Thoracic aorta (tissue), 2 donors: ENCODE measurements at places on chromosomes 3 and 15.

DNA sequence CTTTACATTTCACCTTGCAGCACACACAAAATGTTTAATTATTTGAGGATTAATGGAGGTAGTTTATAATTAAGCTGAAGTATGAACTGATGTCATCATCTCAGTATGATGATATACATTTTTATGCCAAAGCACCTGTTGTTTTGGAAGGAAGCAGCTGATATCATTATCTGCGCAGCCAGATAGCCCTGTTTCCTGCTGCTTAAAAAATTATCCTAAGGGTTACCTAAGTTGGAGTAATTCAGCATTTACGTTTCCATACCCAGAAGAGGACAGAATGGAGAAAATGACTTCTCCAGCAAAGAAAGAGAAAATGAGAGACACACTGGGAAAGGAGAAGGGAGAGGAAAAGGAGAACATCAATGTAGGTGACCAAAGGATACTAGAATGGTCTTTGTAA is 370.3 kb upstream of the PLSCR5 start:
- no peak for DNase-seq
- no peak overlapping the region for H3K4me3 ChIP-seq
- no peaks in the 10 kb centered on the region for H3K4me1 ChIP-seq
- H3K36me3 ChIP-seq = no peaks in the 10 kb centered on the region
- no peaks in the 10 kb centered on the region for H3K27me3 ChIP-seq

DNA sequence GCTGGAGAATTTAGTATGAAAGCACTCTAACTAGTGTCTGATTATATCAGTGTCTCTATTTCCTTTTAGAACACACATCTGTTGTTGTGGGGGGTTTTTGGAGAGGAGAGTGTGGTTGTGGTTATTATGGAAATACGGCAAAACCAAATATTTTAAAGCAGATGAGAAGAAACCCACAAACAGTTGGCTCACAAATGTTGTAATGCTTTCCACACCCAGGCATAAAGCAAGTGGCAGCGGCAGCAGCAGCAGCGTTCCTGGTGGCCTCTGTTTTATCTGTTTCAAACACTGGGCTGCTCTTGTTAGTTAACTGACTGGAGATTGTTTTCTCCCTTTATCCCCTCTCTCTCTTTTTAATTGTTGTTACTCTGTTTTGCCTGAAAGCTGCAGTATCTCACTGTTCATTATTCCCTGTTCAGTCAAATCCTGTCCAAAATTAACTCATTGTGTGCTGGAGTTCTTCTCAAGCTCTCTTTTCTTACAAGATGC is 1045.5 kb upstream of the NR2F2 start:
- H3K4me1 ChIP-seq = peaks cover 15% of the 10 kb centered on the region
- DNase-seq = no peak
- H3K27ac ChIP-seq = no peak overlapping the region
- no peak overlapping the region for H3K4me3 ChIP-seq

GRCh38 chr15:22227411-22228100 is 147.2 kb downstream of the OR4M2 start:
- H3K27ac ChIP-seq = no peak overlapping the region
- no peaks in the 10 kb centered on the region for H3K36me3 ChIP-seq
- no peaks in the 10 kb centered on the region for H3K4me1 ChIP-seq

- H3K27ac ChIP-seq = no peak overlapping the region
Measured at GRCh38 chr15:61871926-61872522, 188.2 kb downstream of the VPS13C start.

- peaks cover 14% of the 10 kb centered on the region for H3K4me1 ChIP-seq
- H3K4me3 ChIP-seq = no peak overlapping the region
- peaks cover 13% of the 10 kb centered on the region for H3K36me3 ChIP-seq
- no peaks in the 10 kb centered on the region for H3K27me3 ChIP-seq
- DNase-seq = no peak
Measured at GRCh38 chr15:48609486-48609885, 36.0 kb downstream of the FBN1 start.

GRCh38 chr15:23629234-23629805 is 18.3 kb downstream of the MAGEL2 start:
- no peak overlapping the region for H3K27ac ChIP-seq
- H3K27me3 ChIP-seq = no peaks in the 10 kb centered on the region
- no peak for DNase-seq
- no peaks in the 10 kb centered on the region for H3K36me3 ChIP-seq
- H3K4me1 ChIP-seq = no peaks in the 10 kb centered on the region

GRCh38 chr3:115623044-115623868 is at the start of gene GAP43:
Gene GAP43 (plus strand): TSS chr3:115623510. CDS start chr3:115623690, 180 bp downstream.
- no peaks in the 10 kb centered on the region for H3K36me3 ChIP-seq
- DNase-seq = no peak
- no peaks in the 10 kb centered on the region for H3K27me3 ChIP-seq
- no peak within 1 kb of the TSS for H3K27ac ChIP-seq
- peak within 1 kb of the TSS; percentile 66 for H3K4me3 ChIP-seq

DNA sequence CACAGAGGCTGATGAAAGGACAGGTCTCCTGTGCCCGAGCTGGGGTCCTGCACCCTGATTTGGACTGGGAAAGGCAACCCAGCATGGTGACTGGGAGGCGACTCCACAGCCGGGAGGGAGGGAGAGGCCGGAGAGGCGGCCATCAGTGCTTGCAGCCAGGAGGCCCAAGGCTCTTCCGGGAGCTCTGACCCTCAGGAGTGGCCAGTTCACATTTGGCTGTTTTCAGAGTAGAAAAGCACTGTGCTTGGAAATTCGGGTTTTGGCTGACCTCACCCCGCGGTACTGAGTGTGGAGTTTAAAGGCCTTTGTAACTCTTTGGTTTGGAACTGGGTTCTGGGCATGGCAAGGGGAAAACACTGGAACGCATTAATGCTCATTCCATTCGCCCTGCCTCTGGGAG is 31.9 kb downstream of the SMAD6 start:
- H3K4me3 ChIP-seq = peak overlapping the region; percentile 19
- no peaks in the 10 kb centered on the region for H3K36me3 ChIP-seq
- H3K27ac ChIP-seq = peak overlapping the region; percentile 84
- peaks cover 34% of the 10 kb centered on the region for H3K4me1 ChIP-seq

DNA sequence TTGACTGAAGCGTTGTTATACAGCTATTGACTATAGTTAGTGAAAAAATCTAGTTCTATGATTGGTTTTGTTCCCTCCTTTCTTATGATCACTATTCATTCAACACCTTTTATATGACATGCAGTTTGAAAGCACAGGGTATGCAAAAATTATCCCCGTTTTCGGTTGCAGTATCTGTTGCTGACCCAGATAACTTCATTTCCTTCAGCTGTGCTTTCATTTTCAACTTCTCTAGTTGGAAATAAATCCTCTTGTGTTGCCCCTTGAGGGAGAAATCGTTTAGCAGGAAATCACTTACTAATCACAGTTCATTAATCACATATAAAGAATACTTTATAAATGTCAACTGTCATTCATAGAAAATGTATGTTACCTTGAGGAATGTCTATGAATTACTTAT is 55.1 kb downstream of the MBNL1 start:
- no peak for DNase-seq
- peaks cover 3% of the 10 kb centered on the region for H3K36me3 ChIP-seq
- H3K27me3 ChIP-seq = no peaks in the 10 kb centered on the region
- H3K4me1 ChIP-seq = peaks cover 81% of the 10 kb centered on the region
- H3K27ac ChIP-seq = peak overlapping the region; percentile 75
- H3K4me3 ChIP-seq = peak overlapping the region; percentile 57

DNA sequence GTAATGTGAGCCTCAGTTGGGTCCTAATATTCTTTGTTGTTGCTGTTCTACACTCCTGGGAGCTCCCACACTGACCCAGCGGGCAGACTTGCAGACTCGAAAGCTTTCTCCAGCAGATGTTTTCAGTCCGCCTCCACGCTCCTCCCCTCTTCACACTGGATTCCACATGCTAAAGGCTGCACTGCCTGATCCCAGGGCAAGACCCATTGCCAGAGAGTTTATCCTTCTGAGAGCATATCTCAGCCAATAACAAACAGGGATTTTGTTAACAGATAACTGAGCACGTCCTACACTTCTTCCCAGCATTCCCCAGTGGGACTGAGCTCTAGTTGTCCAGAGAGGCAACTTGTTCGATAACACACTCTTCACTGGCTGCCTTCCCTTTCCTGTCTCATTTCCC is 8.0 kb upstream of the COL6A6 start:
- H3K4me1 ChIP-seq = no peaks in the 10 kb centered on the region
- no peaks in the 10 kb centered on the region for H3K36me3 ChIP-seq
- no peak for DNase-seq
- no peak overlapping the region for H3K27ac ChIP-seq

DNA sequence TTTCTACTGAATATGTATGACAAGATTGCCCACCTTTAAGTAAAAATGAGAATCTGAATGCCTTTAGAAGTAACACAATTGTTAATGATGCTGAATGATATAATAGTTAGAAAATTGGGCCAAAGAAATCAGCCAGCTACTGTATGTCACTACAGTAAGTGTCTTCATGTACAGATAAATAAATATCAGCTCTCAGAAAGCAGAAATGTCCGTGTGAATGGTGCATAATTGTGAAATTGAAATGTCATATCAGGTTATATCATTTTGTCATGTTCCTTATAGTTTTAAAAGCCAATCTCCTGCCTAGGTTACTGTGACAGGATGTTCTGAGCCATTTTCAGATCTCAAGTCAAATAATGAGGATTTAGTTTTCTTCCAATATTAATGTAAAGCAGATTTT is 90.6 kb upstream of the SNTN start:
- no peak overlapping the region for H3K4me3 ChIP-seq
- H3K36me3 ChIP-seq = no peaks in the 10 kb centered on the region
- DNase-seq = no peak
- H3K4me1 ChIP-seq = no peaks in the 10 kb centered on the region
- H3K27me3 ChIP-seq = no peaks in the 10 kb centered on the region
- no peak overlapping the region for H3K27ac ChIP-seq

GRCh38 chr15:96158938-96159337 is 171.6 kb upstream of the NR2F2 start:
- H3K4me3 ChIP-seq = no peak overlapping the region
- H3K36me3 ChIP-seq = no peaks in the 10 kb centered on the region
- no peak for DNase-seq
- no peaks in the 10 kb centered on the region for H3K27me3 ChIP-seq
- peak overlapping the region; percentile 0 for H3K27ac ChIP-seq

DNA sequence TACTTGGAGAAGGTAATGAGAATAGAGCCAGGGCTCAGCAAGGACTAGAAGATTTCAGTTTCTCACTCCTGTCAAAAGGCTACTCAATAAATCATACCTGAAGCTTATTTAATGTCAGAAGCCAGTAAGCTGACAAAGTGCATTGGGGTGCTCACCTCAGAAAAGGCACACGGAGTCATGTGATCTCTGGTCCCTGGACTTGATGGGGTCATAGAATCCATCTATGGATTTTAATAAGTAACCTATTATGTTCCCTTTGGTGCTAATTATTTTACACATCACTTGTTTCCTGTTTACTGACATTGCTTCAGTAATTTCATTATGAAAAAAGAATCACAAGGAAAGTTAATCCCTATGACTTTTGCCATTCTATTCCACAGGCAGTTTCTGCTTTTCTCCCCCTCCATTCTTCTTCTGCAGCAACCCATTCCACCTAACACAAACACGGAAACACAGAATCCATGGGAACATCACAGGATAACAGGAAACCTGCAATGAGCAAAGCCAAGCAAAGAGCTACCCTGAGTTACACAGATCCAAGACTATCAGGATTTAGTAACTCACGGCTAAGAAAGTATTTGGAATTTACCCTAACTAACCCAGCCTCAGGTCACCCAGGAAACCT is 159.6 kb downstream of the MEIS2 start:
- no peak overlapping the region for H3K27ac ChIP-seq
- H3K4me1 ChIP-seq = no peaks in the 10 kb centered on the region
- DNase-seq = no peak

- H3K4me3 ChIP-seq = no peak overlapping the region
- DNase-seq = no peak
- no peak overlapping the region for H3K27ac ChIP-seq
- H3K36me3 ChIP-seq = peaks cover 15% of the 10 kb centered on the region
- no peaks in the 10 kb centered on the region for H3K27me3 ChIP-seq
Measured at GRCh38 chr3:33825111-33825510, 26.7 kb downstream of the PDCD6IP start.

DNA sequence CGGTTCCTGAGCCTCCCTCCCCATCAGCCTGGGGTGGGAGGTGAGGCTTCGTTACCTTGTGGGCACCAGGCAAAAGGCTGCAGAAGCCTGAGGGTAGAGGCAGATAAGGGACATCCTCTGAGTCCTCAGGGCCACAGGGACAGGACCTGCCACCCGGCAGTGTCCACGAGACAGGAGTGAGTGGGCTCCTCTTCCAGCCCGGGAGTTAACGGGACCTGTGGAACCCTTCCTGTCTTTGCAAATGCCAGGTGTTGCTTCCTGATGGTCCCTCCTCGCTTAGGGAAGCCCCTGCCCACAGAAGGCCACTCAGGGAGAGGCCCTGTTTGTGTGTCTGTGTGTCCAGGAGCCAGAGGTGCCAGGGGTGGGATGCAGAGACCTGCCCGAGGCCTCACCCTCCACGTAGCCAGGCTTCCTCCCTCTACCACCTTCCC is 111.1 kb upstream of the ALDH1A3 start:
- H3K4me1 ChIP-seq = no peaks in the 10 kb centered on the region
- no peak for DNase-seq
- no peak overlapping the region for H3K4me3 ChIP-seq
- no peak overlapping the region for H3K27ac ChIP-seq
- no peaks in the 10 kb centered on the region for H3K27me3 ChIP-seq

GRCh38 chr15:101276501-101277037 is 716 bp downstream of the SELENOS start:
- peaks cover 42% of the 10 kb centered on the region for H3K36me3 ChIP-seq
- peaks cover 12% of the 10 kb centered on the region for H3K4me1 ChIP-seq
- peak overlapping the region; percentile 87 for H3K4me3 ChIP-seq
- DNase-seq = no peak
- H3K27ac ChIP-seq = peak overlapping the region; percentile 81

GRCh38 chr3:126526668-126527005 is 2.7 kb downstream of the CHST13 start:
- H3K27ac ChIP-seq = no peak overlapping the region
- H3K4me3 ChIP-seq = no peak overlapping the region
- DNase-seq = no peak

GRCh38 chr3:57064572-57064971 is 4.1 kb downstream of the SPATA12 start:
- H3K36me3 ChIP-seq = no peaks in the 10 kb centered on the region
- no peaks in the 10 kb centered on the region for H3K27me3 ChIP-seq
- no peak for DNase-seq
- no peak overlapping the region for H3K27ac ChIP-seq
- H3K4me3 ChIP-seq = no peak overlapping the region
- H3K4me1 ChIP-seq = peaks cover 34% of the 10 kb centered on the region

GRCh38 chr3:117536006-117536405 is 826.4 kb downstream of the TUSC7 start:
- H3K27me3 ChIP-seq = no peaks in the 10 kb centered on the region
- no peak overlapping the region for H3K4me3 ChIP-seq
- H3K36me3 ChIP-seq = no peaks in the 10 kb centered on the region
- H3K27ac ChIP-seq = no peak overlapping the region
- no peaks in the 10 kb centered on the region for H3K4me1 ChIP-seq
- DNase-seq = no peak

- no peaks in the 10 kb centered on the region for H3K27me3 ChIP-seq
- no peaks in the 10 kb centered on the region for H3K36me3 ChIP-seq
- no peak overlapping the region for H3K4me3 ChIP-seq
- no peak overlapping the region for H3K27ac ChIP-seq
Measured at GRCh38 chr3:23438657-23439056, 235.5 kb downstream of the UBE2E2 start.

DNA sequence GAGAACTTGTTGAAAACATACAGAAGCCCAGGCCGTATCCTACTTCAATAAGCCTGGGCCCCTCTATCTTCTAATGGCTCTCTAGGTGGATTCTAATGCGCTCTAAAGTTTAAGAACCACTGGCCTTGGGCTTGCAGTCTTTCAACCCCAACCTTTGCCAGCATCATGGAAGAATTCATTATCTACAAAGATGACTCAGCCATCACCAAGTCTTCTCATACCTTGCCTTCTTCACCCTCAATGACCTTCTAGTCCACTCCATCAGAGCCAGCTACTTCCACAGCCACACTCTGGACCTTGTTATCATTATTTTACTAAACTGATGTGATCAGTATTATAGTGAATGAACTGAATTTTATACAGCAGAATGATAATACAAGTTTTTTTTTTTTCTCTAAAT is 16.9 kb upstream of the TIPARP start:
- H3K36me3 ChIP-seq = no peaks in the 10 kb centered on the region
- no peak overlapping the region for H3K4me3 ChIP-seq
